NCI-H345 (cell line): ENCODE measurements at places on chromosomes 5 and 9.
A peak's percentile ranks its signal among the peaks of the same experiment; 100 is the strongest.

DNA sequence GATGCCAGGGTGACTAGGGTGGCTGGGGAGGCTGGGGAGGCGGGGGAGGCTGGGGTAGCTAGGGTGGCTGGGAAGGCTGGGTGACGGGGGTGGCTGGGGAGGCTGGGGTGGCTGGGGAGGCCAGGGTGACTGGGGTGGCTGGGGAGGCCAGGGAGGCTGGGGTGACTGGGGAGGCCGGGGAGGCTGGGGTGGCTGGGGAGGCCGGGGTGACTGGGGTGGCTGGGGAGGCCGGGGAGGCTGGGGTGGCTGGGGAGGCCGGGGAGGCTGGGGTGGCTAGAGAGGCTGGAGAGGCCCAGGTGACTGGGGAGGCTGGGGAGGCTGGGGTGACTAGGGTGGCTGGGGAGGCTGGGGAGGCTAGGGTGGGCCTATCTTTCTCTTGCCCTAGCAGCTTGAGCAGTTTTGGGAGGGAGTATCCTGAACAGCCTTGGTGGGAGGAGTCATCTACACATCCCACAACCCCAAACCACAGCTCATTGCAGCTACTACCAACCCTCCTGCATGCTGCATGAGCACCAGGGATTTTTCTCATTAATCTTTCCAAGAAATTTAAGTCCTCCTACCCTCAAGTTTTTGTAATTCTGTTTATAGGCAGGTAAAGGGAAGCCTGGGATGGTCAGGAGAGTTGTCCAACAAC lies 203.2 kb upstream of the IRX1 start:
- no peak for DNase-seq

DNA sequence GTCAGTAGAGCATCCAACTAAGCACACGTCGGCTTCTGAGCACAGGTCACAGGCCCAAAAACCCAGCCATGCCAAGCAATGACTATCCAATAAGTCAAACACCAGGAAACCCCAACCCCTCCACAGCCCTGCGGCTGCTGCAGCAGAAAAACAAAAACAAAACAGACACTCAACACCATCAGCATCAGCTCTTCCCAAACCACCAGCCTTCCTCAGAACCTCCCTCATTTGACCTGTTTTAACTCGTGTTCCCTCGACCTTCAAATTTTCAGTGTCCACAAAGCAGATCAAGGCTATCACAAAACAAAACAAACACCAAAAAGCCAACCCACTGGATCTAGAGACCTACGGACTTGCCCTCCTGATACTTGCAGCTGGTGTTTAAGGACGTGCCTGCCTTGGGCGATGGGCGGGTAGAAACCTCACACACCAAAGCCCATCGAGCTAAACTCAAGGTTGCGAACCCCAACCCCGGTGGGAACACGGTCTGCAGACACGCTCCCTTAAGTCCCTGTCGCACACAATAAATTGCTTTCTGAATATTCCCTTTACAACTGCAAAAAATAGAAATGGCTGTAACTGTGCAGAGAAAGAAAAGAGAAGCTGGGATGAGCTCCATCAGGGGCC lies 247.1 kb upstream of the ANKRD55 start:
- DNase-seq: no peak

DNA sequence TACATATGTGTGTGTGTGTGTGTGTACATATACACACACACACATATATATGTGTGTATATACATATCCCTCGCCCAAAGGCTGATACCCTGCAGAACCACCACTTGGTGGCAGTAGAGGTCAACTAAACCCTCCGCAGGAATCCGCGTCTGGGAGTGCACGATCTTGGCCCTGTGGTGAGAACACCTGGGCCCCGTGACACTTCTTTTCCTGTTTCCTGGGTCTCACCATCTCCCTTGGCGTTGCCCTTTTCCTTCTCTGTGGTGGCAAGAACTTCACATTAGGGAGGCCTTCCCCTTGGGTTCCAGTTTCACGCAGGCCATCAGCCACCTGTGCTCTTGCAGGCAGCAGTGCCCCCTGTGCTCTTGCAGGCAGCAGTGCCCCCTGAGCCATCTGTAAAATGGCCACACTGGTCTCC lies 8.2 kb downstream of the IL9 start:
- DNase-seq: peak; percentile 75

GRCh38 chr9:121927081-121927480 lies 166.0 kb downstream of the TTLL11 start:
- no peak for DNase-seq

DNA sequence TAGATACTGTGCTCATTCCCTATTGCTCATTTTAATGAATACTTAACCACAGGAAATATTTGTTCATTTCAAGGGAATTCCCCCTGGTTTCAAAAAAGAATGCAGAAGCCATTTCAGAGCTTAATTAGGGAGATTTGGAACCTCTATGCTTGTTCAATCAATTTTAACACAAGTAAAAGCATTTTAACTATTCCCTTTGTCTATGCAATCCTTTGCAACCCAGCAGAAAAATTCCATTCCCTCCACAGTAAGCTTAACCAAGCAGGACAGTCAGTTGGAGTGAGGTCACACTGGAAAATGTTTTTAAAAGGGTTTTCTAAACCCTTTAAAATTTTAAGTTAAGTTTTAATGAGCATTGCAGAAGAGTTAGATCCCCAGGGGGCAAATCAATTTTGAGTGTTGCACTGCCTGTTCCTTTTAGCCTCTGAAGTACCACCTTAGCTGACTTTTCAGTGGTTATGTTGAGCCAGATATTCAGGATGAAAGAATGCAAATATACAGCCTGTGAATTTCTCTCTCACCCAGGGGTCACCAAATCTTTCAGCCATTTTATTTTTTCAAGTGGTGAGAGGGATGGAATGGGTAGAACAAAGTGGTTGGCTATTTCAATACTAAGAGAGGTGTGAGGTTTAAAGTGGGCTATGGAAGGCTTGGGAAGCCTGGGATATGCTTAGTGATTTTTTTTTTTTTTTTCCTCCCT lies 356.2 kb upstream of the NUDT12 start:
- no peak for DNase-seq

- no peak for DNase-seq
Measured at GRCh38 chr5:159933531-159934485, 17.5 kb downstream of the ADRA1B start.

- no peak for DNase-seq
Measured at GRCh38 chr5:3564116-3564515, 31.5 kb upstream of the IRX1 start.

GRCh38 chr9:38276771-38277439 lies 115.6 kb upstream of the ALDH1B1 start:
- no peak for DNase-seq

DNA sequence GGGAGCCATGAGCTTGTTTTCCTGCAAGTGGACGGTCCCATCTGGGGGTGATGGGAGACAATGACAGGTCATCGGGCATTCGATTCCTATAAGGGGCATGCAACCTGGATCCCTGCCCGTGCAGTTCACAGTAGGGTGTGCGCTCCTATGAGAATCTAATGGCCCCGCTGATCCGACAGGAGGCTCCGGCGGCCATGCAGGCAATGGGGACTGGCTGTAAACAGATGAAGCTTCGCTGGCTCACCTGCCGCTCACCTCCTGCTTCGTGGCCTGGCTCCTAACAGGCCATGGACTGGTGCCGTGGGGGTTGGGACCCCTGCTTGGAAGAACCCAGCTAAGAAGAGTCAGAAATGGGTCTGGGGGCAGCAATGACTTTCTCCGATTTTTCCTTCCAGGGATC lies 21.0 kb downstream of the PAEP start:
- DNase-seq: no peak

DNA sequence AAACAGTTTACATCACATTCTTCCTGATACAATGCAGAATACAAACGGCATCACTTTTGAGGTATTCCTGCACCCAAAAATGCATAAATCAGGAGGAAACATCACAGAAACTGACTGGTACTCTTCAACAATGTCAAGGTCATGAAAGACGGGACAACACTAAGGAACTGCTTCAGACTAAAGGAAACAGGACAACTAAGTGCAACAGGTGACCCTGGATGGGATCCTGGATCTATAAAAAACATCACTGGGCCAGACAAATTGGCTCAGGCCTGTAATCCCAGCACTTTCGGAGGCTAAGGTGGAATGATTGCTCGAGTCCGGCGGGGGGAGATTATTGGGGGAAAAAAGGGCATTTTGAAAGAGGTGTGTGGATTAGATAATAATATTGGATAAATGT lies 22.6 kb downstream of the BTNL9 start:
- no peak for DNase-seq

DNA sequence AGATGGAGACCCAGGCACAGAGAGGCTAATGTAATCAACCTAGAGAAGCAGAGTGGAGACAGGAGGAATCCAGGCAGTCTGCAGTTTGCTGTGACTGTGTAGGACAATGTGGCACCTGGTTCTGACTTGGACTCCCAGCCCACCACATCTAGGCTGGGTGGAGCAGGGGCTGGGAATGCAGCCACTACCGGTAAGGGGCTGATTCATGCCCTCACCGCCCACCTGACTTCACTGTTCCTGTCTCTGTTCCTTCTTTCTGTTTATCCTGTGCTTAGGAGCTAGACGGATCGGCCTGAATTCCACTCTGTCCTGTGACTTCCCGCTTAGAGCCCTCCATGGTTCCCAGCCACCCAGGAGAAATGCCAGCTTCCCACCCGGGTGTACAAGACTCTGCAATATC lies 2.6 kb downstream of the PDLIM4 start:
- no peak for DNase-seq

GRCh38 chr5:147853372-147853987 lies 22.0 kb upstream of the SPINK1 start:
- no peak for DNase-seq

GRCh38 chr9:14198841-14199455 lies 115.0 kb downstream of the NFIB start:
- no peak for DNase-seq

DNA sequence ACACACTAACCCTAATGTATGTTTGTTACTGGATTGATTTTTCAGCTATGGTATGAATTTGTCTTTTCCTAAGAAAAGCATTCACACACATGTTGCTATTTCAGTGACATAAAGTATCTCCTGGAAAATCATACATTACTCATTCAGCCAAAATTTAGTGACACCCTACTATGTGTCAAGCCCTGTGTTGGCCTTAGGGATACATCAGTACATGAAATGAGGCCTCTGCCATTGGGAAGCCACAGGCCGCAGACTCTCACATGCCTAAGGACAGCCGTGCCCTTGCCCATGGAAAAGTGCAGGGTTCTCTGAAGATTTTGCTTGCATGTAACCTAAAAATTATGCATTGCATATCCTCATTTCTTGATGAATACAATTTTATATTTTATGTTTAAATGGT lies 5.2 kb upstream of the MARCHF6 start:
- no peak for DNase-seq

- no peak for DNase-seq
Measured at GRCh38 chr9:128323212-128323730, 632 bp downstream of the COQ4 start.

DNA sequence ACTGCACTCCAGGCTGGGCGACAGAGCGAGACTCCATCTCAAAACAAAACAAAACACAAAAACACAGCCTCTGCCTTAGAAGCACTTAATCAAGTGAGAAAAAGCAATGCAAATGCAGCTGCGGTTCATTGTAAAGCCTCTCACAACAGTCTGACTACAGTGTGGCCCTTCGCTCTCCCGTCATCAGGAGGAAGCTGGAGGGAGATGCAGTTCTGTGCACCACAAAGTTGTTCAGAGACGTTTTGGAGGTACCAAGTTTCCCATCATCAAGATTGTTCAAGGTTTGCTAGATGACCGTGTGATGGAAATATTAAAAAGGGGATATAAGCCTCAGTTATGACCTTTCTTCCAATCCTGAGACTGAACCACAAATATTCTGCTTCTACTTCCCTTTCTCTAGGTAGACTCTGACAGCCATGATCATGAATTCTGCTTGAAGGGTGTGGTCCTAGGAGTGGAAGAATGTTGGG lies 40.9 kb downstream of the SEC61B start:
- DNase-seq: no peak

- no peak for DNase-seq
Measured at GRCh38 chr5:111726986-111727385, 30.0 kb downstream of the NREP start.

- DNase-seq: no peak
Measured at GRCh38 chr9:94867281-94867841, 140.9 kb downstream of the AOPEP start.

DNA sequence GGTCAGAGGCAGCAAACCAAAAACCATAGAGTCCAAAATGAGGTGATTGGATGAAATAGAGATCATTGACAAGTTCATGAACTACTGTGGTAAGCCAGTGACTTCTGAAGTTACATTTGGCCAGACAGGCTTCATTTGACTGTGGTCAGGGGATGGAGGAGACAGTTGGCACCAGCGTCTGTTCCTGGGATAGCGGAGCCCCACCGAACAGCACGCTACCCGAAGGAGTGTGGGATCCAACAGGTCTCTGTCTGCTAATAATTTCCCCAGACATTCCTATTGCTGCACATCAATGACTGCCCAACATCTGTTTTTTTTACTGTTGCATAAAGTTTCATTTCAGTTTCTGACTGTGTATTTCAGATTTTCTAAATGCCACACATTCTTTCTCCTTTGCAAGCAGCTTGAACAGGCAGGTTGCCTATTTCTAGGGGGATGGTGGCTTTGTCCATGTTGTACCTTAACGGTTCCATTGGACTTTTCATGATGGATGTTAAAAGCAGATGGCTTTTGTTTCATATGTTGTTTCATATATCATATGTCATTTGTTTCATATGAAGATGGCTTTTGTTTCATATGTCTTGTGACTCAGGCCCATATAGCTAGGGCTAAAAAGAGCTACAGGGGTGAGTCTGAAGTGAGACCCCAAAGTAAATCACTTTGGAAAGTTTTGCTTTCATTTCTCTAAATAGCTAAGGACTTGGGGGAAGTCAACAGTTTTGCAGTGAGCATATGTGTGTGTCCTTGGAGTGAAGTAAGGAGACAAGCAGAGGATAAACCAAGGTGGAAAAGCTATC lies 180.8 kb downstream of the GOLPH3 start:
- no peak for DNase-seq

DNA sequence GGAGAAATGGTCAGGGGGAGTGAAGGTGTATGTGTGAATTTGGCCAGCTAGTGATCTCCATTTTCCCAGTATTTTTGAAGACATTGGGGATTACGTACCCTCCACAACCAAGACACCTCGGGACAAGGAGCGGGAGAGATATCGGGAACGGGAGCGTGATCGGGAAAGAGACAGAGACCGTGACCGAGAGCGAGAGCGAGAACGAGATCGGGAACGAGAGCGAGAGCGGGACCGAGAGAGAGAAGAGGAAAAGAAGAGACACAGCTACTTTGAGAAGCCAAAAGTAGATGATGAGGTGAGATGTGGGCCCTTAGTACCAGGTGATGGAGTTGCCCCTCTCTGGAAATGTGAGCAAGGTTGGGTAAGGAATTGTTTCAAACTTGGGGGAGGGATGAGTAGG lies 5.8 kb upstream of the WDR55 start:
- DNase-seq: no peak

GRCh38 chr9:136803551-136804508 lies 3.9 kb upstream of the RABL6 start:
- no peak for DNase-seq

GRCh38 chr9:18601026-18601425 lies 127.1 kb downstream of the ADAMTSL1 start:
- DNase-seq: no peak
